ENCODE measurements at places on chromosomes 7 and 10.

DNA sequence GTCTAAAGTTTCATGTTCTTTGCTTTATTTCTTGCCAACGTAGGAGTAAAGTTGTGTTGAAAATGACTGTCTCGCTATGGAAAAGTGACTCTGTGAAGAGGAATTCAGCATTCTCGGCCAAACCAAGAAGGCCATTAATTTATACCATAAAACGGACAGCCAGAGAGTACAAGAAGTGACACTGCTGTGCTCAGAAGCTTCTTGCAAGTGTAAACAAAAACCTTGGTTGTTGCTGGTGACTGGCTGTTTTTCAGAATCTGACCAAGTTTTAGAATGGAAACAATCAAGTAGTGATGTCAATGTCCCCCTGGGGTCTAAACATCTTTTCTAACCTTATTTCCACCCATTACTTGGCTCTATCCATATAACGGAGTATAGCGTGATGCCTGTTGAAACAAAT lies 201.9 kb downstream of the INHBA start:
- no peak for DNase-seq
- no peak overlapping the region for H3K27ac ChIP-seq
- no peaks in the 10 kb centered on the region for H3K36me3 ChIP-seq

DNA sequence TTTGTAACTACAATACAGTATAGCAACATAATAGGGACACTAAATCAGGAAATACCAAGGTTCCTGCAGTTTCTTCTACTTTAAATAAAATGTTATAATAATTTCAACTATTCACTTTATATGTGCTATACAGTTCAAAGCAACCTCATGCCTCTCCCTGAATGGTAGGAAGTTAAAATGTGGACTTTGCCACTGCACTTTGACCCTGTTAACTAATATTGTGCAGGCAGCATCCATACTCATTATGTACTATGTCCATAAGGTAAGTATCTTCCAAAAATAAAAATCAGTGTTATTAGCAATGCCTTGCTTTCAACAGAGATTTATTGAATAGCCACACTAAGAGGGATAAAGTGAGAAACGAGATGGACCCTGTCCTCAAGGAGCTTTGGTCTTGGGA lies 4.8 kb downstream of the STEAP4 start:
- H3K4me1 ChIP-seq, result no peaks in the 10 kb centered on the region
- DNase-seq, result no peak
- H3K27me3 ChIP-seq, result 0 out of 2 replicates have a peak, but pooled peaks cover 4% of the 10 kb centered on the region
- no peaks in the 10 kb centered on the region for H3K36me3 ChIP-seq
- no peak overlapping the region for H3K4me3 ChIP-seq

- H3K36me3 ChIP-seq, result no peaks in the 10 kb centered on the region
- DNase-seq, result no peak
- no peaks in the 10 kb centered on the region for H3K27me3 ChIP-seq
Observed at GRCh38 chr7:81331061-81332018, 412.5 kb upstream of the SEMA3C start.

DNA sequence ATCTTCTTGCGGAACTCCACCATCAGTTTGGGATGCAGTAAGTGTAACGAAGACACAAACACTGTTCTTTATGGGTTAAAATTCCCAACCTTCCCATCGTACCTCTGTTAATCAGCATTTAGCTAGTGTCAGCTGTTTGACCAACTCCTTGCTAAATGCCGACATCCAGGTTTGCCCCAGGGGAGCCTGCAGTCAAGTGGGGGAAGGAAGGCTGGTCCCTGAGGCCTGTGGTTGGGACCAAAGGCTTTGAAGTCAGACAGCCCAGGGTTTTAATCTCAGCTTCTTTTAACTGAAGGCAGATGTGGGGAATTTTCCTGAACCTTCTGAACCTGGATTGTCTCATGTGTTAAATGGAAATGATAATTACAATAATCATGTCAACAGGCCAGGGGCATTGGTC lies 443.7 kb downstream of the GLRX3 start:
- H3K4me3 ChIP-seq, result no peak overlapping the region
- H3K4me1 ChIP-seq, result no peaks in the 10 kb centered on the region
- DNase-seq, result no peak
- H3K27me3 ChIP-seq, result no peaks in the 10 kb centered on the region
- H3K27ac ChIP-seq, result no peak overlapping the region
- no peaks in the 10 kb centered on the region for H3K36me3 ChIP-seq

DNA sequence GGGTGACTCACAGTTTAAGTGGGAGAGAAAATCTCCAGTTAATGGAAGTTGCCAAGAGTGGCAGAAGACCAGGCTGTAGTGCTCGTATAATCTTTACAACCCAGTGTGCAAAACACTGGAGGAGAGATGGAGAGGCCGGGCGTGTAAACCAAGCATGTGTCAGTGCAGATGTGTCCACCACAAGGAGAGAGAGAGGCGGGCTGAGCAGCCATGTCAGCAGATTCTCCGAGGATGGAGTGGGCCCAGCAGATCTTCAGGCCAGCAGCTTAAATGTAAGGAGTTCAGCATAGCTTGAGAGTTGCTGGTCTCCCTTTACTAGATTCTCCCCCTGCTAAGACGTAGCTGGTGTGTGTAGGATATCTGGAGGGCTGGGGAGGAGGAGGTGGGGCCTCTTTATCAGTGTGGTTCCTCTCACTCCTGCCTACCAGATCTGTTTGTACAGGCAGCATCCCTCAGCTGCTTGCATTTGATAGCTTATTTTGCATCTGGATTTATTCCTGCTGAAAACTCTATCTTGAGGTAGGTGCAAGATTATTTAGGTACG lies 13.7 kb downstream of the BPGM start:
- H3K27ac ChIP-seq, result peak overlapping the region; percentile 93
- no peaks in the 10 kb centered on the region for H3K27me3 ChIP-seq
- no peak overlapping the region for H3K4me3 ChIP-seq
- H3K4me1 ChIP-seq, result peaks cover 53% of the 10 kb centered on the region

DNA sequence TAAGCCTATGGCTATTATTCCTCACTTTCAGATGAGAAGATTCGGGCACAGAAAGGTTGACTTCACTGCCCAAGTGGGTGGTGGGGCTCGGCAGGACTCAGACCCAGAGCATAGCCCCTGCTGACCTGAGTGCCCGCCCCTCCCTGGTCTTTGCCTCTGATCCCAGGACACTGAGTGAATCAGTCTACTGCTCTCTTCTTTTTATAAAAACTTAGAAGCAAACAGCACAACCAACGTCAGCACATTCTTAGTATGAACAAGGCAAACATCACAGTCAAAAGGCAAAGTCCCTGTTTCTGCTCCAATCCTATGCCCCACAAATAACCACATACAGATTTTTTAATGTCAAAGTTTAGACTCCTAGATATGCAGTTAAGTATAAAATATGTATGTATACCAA lies 237.8 kb downstream of the ZMYND11 start:
- H3K36me3 ChIP-seq, result peaks cover 55% of the 10 kb centered on the region
- no peaks in the 10 kb centered on the region for H3K27me3 ChIP-seq
- DNase-seq, result peak; percentile 47
- H3K27ac ChIP-seq, result peak overlapping the region; percentile 40
- peaks cover 49% of the 10 kb centered on the region for H3K4me1 ChIP-seq

DNA sequence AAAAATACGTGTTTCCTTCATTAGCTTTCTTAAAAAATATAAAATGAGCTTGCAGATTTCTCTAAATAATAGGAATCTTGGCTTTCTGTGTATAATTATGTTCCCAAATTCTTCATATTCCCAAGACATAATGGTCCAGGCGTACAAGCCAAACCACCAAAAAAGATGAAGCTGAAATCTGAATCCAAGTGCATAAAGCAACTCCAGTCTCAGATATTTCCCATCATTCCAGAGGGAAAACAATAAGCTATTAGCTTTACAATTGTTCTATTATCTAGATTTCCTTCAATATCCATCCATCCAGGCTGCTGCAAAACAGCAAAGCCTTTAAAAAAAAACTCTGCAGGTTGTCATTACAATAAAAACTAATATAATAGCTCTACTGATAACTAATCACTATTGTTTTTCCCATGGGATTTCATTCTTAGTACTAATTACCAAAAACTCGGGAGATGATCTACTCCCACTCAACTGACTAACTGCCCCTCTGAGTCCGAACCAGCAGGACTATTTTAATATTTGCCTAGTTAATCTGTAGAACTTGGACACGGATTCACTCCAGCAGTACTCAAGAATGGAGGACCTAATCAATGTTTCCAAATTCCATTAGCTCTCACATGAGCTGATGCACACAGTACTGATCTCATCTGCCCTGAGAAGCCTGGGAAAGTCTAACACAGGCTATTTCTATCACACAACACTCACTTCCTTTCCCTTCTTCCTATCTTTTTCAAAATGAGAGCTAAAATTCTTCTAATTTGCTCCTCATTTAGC lies 108.9 kb upstream of the ASAH2 start:
- no peaks in the 10 kb centered on the region for H3K27me3 ChIP-seq
- DNase-seq, result no peak
- H3K4me3 ChIP-seq, result no peak overlapping the region

- H3K4me1 ChIP-seq, result no peaks in the 10 kb centered on the region
- no peak overlapping the region for H3K4me3 ChIP-seq
- no peaks in the 10 kb centered on the region for H3K36me3 ChIP-seq
Observed at GRCh38 chr7:117435475-117436043, 8.3 kb upstream of the ASZ1 start.

DNA sequence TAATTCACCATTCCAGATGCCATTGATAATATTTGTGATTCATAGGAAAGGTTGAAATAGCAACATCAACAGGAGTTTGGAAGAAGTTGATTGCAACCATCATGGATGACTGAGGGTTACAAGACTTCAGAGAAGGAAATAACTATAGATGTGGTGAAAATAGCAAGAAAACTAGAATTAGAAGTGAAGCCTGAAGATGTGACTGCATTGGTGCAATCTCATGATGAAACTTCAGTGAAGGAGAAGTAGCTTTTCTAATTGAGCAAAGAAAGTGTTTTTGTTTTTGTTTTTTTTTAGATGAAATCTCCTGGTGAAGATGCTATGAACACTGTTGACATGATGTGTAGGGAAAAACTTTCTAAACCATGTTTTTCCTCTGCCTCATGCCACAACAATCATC lies 18.7 kb upstream of the CD36 start:
- H3K4me3 ChIP-seq, result no peak overlapping the region
- no peak overlapping the region for H3K27ac ChIP-seq
- no peaks in the 10 kb centered on the region for H3K36me3 ChIP-seq
- DNase-seq, result no peak

GRCh38 chr7:24949884-24950283 lies 30.1 kb downstream of the OSBPL3 start:
- no peaks in the 10 kb centered on the region for H3K27me3 ChIP-seq
- no peak overlapping the region for H3K4me3 ChIP-seq
- no peak overlapping the region for H3K27ac ChIP-seq
- H3K4me1 ChIP-seq, result peaks cover 12% of the 10 kb centered on the region

DNA sequence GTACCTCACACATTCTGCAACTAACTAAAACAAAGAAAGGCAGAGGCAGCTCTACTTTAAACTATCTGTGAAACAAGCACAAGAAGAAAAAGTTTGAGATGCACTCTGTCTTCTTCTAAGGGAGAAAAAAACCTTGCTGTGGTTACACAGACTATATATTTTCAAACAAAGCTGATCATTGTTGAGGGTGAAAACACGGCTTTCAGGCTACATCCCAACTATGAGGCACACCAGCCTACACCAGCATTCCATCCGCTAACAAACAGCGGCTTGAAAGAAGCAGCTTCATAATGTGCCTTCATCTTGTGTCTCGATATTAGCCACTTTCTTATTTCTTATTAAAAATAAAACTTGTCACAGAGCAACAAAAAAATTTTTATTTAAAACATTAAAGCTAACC lies 79.1 kb downstream of the USP6NL start:
- DNase-seq, result no peak
- H3K27me3 ChIP-seq, result no peaks in the 10 kb centered on the region
- H3K27ac ChIP-seq, result no peak overlapping the region
- no peaks in the 10 kb centered on the region for H3K36me3 ChIP-seq
- no peak overlapping the region for H3K4me3 ChIP-seq

GRCh38 chr10:28668363-28669226 lies 8.7 kb upstream of the BAMBI start:
- peak overlapping the region; percentile 43 for H3K4me3 ChIP-seq
- no peaks in the 10 kb centered on the region for H3K27me3 ChIP-seq
- peak; percentile 60 for DNase-seq
- H3K27ac ChIP-seq, result peak overlapping the region; percentile 2
- H3K36me3 ChIP-seq, result no peaks in the 10 kb centered on the region

GRCh38 chr7:2425749-2426148 lies 22.3 kb downstream of the CHST12 start:
- no peaks in the 10 kb centered on the region for H3K27me3 ChIP-seq
- no peak overlapping the region for H3K4me3 ChIP-seq
- H3K27ac ChIP-seq, result no peak overlapping the region
- no peaks in the 10 kb centered on the region for H3K36me3 ChIP-seq

- no peaks in the 10 kb centered on the region for H3K4me1 ChIP-seq
- no peaks in the 10 kb centered on the region for H3K27me3 ChIP-seq
Observed at GRCh38 chr10:23413629-23414089, 25.2 kb upstream of the OTUD1 start.

DNA sequence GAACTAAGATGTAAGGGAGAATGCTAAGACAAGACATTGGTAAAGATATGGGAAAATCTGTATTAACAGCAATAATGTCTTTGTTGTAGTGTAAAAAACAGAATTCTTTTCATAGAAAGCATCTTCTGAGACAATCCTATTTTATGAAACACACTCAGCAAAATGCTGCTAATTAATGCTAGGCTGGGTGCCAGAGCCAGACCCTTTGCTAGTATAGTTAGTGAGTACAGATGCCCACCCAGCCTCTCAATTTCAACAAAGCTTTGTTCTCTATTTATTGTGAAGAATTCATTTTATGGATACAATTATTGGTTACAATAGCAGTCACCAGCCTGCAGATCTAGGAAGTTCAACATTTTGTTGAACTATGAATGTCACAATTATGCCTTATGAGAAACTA lies 131.0 kb downstream of the SEM1 start:
- H3K4me3 ChIP-seq, result no peak overlapping the region
- no peaks in the 10 kb centered on the region for H3K4me1 ChIP-seq
- DNase-seq, result no peak
- H3K36me3 ChIP-seq, result no peaks in the 10 kb centered on the region

GRCh38 chr7:88539518-88539917 lies 220.0 kb upstream of the ZNF804B start:
- H3K4me1 ChIP-seq, result no peaks in the 10 kb centered on the region
- no peak for DNase-seq
- no peaks in the 10 kb centered on the region for H3K36me3 ChIP-seq
- H3K27ac ChIP-seq, result no peak overlapping the region
- no peaks in the 10 kb centered on the region for H3K27me3 ChIP-seq

DNA sequence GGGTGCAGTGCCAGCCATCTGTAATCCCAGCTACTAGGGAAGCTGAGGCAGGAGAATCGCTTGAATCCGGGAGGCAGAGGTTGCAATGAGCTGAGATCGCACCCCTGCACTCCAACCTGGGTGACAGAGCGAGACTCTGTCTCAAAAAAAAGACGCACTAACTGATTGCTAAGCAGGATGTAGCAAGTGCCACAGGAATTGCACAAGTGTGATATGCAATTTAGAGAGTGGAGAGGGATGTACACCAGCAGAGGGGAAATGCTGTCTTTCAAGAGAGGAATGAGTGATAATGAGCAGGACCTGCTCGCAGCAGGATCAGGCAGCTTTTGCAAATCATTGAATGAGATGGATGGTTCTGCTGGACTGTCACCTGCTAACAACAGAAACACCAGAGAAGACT lies 13.3 kb upstream of the SLC16A12 start:
- DNase-seq, result no peak
- no peak overlapping the region for H3K4me3 ChIP-seq
- no peaks in the 10 kb centered on the region for H3K27me3 ChIP-seq
- no peak overlapping the region for H3K27ac ChIP-seq
- H3K36me3 ChIP-seq, result no peaks in the 10 kb centered on the region

- H3K27ac ChIP-seq, result 0 out of 2 replicates have a peak overlapping the region, but pooled peaks have one; percentile 66
- H3K4me3 ChIP-seq, result no peak overlapping the region
- H3K36me3 ChIP-seq, result no peaks in the 10 kb centered on the region
- peaks cover 48% of the 10 kb centered on the region for H3K4me1 ChIP-seq
- no peak for DNase-seq
- H3K27me3 ChIP-seq, result no peaks in the 10 kb centered on the region
Observed at GRCh38 chr10:33129996-33130386, 172.0 kb upstream of the ITGB1 start.
